ENCODE measurements at places on chromosomes 11 and 22.

GRCh38 chr22:49638001-49638400 lies 189.7 kb downstream of the BRD1 start:
- DNase-seq: no peak

DNA sequence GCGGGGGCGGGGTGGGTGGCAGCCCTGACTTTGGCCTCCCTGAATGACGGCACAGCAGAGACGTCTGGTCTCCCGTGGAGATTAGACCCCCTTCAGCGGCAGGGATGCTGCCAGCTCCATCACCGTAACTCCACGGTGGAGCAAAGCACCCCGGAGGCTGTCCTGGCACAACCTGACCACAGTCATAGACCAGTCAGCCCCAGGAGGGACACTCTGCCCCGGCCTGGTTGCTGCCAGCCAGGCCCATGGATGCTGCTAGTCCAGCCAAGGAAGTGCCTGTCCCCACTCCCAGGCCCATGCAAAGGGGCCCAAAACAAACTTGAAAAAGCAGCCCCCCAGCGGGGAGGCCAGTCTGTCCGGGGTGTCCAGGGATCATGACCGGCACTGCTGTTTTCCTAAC lies 11.5 kb upstream of the ANO1 start:
- no peak for DNase-seq

GRCh38 chr11:83303316-83303715 lies 17.1 kb upstream of the CCDC90B start:
- DNase-seq: no peak

GRCh38 chr11:132907651-132908413 lies 624.5 kb downstream of the OPCML start:
- DNase-seq: no peak

DNA sequence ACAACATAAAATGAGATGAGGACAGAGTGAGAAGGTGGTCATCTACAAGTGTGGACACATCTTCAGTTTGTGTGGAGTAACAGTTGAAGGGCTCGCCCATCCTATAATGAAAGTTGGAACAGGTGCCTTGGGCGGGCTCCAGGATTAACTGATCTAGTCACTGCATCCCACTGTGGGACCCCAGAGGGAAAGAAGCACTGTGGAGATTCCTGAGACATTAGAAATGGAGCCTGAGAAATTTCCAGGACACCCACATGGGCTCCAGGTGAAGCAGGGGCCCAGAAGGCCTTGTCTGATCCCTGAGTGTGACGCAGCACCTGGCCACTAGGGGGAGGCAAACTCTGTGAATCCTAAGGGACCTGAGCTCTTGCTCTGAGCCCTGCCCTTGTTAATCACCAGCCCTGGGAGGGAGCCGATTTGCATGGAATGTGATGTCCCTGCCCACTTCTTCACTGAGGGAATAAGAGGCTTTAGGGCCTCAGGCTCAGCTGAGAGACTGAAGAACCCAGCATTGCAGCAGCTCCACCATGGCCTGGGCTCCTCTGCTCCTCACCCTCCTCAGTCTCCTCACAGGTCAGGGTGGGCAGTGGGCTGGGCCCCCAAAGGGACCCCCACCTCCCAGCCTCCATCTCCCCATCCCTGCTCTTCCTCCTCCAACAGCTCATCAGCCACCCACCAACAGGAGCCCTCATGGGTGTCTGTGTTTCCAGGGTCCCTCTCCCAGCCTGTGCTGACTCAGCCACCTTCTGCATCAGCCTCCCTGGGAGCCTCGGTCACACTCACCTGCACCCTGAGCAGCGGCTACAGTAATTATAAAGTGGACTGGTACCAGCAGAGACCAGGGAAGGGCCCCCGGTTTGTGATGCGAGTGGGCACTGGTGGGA lies 98.4 kb downstream of the VPREB1 start:
- no peak for DNase-seq

DNA sequence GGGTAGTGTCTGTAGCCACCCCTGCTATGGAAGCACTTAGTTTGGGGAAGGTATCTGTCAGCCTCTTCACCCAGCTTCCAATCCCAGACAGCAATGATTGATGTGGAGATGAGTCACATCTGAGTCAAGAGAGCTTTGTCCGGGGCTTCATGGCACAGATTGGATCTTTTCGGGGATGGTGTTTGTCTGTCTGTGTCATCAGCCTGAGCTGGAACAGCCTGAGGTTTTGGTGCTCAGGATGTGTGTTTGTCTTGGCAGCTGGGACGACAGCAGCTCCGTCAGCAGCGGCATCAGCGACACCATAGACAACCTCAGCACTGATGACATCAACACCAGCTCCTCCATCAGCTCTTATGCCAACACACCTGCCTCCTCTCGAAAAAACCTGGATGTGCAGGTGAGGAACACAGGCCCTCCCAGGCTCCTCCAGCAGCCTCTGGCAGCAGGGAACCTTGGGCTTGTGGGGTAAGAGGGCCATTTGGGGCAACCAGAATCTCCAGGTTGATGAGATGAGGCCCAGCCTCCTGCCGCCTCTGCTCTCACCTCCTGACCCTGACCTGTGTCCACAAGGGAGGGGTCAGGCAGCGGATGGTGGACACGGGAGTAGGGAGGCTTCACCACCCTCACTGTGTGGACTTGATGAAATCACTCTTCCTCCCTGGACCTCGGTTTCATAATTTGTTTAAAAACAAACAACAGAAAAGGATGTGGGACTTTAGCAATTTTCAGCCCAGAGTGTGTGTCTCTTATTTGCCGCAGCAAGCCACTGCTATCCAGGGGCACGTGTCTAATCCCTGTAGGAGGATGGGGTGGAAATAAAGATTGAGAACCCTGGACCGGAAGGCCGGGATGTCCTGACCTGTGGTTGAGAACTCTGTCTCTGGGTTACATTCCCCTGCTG lies 124.3 kb downstream of the DBX1 start:
- DNase-seq: peak; percentile 75

DNA sequence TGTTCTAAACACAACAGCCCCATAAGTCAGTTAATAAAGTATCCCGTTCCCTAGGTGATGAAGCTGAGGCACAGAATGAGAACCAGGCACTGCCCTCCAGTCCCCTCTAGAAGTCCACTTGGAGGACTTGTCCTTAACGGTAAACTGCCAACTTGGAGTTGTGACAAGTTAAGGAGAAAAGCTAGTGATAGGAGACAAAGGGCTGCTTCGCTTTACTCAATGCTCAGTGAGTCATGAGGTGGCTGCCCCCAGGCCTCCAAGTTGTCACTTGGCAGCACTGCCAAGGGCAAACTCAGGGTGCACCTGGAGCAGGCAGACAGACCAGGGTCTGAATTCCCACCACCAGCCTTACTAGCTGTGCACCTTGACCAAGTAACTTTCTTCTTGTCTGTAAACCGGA lies 13.5 kb downstream of the SLC43A1 start:
- DNase-seq: no peak

DNA sequence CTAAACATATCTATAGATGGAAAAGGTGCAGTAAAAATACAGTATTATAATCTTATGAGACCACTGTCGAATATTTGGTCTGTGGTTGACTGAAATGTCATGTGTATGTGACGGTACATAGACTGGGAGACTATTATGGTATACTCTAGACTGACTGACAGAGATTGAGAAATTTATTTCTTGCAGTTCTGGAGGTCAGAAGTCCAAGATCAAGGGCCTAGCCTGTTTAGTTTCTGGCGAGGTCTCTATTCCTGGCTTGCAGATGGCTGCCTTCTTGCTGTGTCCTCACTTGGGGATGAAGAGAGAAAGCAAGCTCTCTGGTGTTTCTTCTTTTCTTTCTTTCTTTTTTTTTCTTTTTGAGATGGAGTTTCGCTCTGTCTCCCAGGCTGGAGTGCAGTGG lies 7.3 kb upstream of the OSBP2 start:
- DNase-seq: no peak
